SW 1271 (cell line): ENCODE measurements at places on chromosomes 7 and 10.

DNA sequence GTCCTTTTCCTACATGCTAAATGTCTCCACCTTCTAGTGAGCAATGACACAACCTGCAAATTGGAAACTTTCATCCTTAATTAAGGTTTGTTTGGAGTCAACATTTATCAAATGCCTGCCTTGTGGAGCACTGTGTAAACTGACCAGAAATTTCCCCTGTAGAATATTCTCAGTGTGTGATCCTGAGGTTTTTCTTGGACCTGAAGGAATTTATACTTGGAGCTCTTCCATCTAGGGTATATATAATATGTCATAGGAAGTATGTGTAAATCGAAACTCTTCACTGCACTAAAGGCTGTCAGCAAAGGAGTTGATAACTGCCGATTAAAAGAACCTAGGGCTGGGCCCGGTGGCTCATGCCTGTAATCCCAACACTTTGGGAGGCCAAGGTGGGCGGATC, 152.4 kb downstream of the NSUN6 start:
- no peak for DNase-seq

DNA sequence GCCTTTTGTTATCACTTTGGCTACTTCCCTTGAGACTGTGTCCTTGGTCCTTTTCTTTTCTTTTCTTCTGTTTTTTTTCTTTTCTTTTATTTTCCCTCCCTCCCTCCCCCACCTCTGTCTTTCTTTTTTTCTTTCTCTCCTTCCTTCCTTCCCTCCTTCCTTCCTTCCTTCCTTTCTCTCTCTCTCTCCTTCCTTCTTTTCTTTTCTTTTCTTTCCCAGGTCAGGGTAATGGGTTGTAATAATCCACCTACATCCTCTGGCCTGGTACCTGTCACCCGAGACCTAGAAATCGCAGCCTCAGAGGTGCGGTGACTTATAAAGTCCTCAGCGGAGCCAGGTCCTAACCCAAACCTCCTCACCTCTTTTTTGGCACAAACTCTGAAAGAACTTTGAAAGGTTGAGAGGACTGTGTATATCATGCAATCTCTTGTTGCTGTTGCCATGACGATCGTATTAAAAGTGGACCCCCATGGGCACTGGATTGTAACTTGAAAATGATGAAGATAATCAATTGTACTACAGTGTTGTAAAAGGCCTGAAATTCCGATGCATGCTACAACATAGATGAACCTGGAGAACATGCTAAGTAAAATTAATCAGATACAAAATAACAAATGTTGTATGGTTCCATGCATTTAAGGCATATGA, 140.7 kb upstream of the AGK start:
- no peak for DNase-seq

DNA sequence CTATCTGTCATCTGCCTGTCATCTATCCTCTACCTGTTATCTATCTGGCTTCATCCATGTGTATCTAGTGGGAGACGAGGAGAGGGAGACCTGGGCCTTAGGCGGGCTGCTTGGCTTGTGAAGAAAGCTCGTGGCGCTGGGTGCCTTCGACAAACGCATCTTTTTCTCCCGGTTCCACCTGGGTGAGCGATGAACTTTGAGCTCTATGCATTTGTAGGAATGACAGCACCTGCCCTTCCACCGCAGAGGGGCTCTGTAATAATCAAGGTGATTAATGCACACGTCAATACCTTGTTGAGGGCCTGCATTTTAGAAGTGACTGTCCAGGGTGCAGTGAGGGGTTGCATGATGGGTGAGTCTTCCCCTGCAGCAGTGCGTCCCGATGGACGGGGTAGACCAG, 2.6 kb upstream of the VIPR2 start:
- DNase-seq = no peak

DNA sequence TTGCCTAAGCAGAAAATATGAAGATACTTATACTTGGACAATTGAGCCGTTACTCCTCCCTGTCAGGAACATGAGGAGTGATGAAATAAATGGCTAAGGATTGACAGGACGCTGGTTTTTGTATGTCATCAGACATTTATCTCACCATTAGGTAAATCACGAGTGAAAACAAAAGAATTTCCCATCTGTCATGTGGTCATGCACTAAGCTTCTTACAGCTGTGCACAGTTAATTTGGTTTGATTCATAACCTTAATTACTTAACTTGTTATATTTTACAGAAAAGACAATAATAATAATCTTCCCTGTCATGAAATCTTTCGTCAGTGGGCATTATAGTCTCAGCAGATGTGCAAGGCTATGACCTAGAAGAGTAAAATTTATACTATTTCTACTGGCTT, 266.5 kb downstream of the HGF start:
- DNase-seq = no peak

- no peak for DNase-seq
Observed at GRCh38 chr7:80540836-80541235, 29.0 kb upstream of the GNAT3 start.
